ENCODE measurements at places on chromosomes 2 and 18. TPM values are rescaled to one million over a fixed set of nuclear protein-coding genes. Genes with fewer than 3 reads are reported as not detected.

The CASP8 gene
- 127 TPM for total RNA-seq

The DNAJC5G gene
- total RNA-seq, result not detected

The CYS1 gene
- 0.11 TPM for total RNA-seq

The CCDC102B gene
- total RNA-seq, result 4.7 TPM

The MROH2A gene
- total RNA-seq, result not detected

The PREPL gene
- total RNA-seq, result 27.8 TPM

The TRIM54 gene
- not detected for total RNA-seq

The FEV gene
- total RNA-seq, result not detected

The CKAP2L gene
- 38.9 TPM for total RNA-seq

The ACTG2 gene
- 0.22 TPM for total RNA-seq

The EHBP1 gene
- total RNA-seq, result 25.2 TPM

The KIF3C gene
- total RNA-seq, result 11.6 TPM

The MOCOS gene
- 0.19 TPM for total RNA-seq

The ARHGAP25 gene
- 109 TPM for total RNA-seq

The OSBPL6 gene
- 0.08 TPM for total RNA-seq

The POU3F3 gene
- not detected for total RNA-seq

The RAB6C gene
- 0.11 TPM for total RNA-seq

The MAPRE3 gene
- 2.0 TPM for total RNA-seq

The STAT4 gene
- total RNA-seq, result 170 TPM

The GKN2 gene
- not detected for total RNA-seq

The MAPK4 gene
- total RNA-seq, result not detected

The KRTCAP3 gene
- total RNA-seq, result 13.9 TPM

The ATP8B1 gene
- not detected for total RNA-seq

The IL1RN gene
- 2.1 TPM for total RNA-seq

The FLACC1 gene
- 2.9 TPM for total RNA-seq

The COL6A3 gene
- 0.19 TPM for total RNA-seq

The POTEE gene
- 0.48 TPM for total RNA-seq

The NTSR2 gene
- not detected for total RNA-seq

The TMEM17 gene
- total RNA-seq, result not detected

The ALLC gene
- not detected for total RNA-seq

The SCRN3 gene
- total RNA-seq, result 17.5 TPM

The SERPINB11 gene
- total RNA-seq, result not detected

The FABP1 gene
- not detected for total RNA-seq

The SATB2 gene
- total RNA-seq, result 0.11 TPM

The PIEZO2 gene
- total RNA-seq, result not detected

The GALNT5 gene
- total RNA-seq, result not detected

The FBXO36 gene
- total RNA-seq, result 1.8 TPM

The SLC11A1 gene
- 1.7 TPM for total RNA-seq

The SIX3 gene
- not detected for total RNA-seq

The ALPG gene
- not detected for total RNA-seq

The SERPINB13 gene
- not detected for total RNA-seq

The GALNT14 gene
- not detected for total RNA-seq

The CNDP1 gene
- total RNA-seq, result not detected

The ARL6IP6 gene
- total RNA-seq, result 37.0 TPM

The OTOS gene
- not detected for total RNA-seq

The TOGARAM2 gene
- 5.2 TPM for total RNA-seq

The CENPA gene
- total RNA-seq, result 34.4 TPM

The RAB27B gene
- total RNA-seq, result 1.4 TPM

The C2orf76 gene
- total RNA-seq, result 7.5 TPM

The FTCDNL1 gene
- 2.0 TPM for total RNA-seq

The AOX1 gene
- total RNA-seq, result not detected

All from activated naive CD8-positive, alpha-beta T cell treated with anti-CD3 and anti-CD28 coated beads, Interleukin-2, amount 10 ng/mL, durations not matched to agents 7 days and 5 days (primary cell).